ENCODE measurements at places on chromosomes 5 and 9.

DNA sequence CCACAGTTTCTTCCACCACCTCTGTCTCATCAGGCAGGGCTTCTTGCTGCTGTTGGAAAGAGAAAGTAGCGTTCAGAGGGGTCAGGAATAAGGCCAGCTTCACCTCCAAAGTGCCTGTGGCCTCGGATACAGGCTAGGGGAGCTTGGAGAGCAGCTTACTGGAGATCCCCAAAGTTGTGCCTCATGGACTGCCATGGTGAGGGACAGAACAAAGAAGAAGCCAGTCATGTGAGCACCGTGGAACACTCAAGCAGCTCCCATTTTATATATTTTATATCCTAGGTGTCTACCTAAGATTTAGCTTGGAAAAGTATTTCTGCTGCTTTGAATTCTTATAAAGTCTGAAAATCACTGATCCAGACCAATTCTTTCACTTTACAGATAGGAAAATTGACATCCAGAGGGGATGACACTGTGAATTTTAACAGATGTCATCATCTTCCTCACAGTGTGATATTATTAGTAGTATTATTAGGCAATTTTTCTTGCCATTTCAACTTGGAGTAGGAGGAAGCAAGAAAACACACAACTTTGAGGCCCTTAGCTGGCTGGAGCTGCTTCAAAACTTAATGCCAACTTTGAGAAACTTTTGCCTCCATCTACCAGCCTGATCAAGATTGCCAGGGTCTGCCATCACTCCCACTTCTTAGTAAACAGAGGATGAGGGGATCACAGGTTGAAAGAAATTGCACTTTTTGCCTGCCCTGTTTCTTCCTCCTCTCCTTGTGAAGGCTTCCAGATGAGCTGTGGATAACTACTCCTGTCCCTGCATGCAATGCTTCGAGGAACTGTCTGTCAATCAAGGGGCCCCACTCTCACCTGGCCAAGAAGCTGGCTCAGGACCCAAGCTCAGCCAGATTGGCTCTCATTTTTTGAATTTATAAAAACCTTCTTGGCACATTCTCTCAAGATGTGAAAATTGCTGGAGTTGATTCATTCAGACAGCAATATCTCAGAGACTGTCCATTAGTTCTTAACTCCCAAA is 11.8 kb downstream of the SPARC start:
- no peak for DNase-seq

DNA sequence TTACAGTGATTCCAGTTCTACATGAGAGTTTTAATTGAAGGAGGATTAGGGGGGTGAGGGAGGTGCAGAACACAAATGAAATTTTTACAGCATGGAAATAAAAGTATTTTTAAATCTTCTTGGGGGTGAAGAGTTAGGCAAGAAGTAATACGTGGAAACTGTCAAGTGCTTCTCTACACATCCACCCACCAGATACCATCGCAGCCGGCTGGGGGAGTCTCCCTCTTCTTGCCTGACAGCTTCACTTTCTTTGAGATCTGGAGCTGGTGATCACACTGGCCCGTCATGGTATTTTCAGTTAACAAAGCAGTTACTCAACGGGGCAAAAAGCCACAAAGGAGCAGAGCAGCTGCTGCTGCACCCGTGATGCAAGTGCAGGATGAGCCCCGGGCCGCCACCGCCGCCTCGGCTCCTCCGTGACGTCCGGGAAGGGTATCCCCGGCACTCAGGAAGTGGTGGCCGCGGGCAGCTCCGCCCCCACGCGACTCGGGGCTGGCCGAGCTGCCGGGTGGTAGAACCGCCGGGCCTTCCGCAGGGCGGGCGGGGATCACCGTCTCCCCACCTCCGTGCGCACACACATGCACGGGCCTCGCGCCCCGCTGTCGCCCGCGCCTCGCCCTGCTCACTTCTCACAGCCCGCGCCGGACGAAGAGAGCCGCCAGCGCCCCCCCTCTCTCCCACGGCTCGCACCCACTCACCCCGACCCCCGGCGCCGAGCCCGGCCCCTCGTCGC is 2.4 kb upstream of the NR4A3 start:
- DNase-seq: peak; percentile 59

DNA sequence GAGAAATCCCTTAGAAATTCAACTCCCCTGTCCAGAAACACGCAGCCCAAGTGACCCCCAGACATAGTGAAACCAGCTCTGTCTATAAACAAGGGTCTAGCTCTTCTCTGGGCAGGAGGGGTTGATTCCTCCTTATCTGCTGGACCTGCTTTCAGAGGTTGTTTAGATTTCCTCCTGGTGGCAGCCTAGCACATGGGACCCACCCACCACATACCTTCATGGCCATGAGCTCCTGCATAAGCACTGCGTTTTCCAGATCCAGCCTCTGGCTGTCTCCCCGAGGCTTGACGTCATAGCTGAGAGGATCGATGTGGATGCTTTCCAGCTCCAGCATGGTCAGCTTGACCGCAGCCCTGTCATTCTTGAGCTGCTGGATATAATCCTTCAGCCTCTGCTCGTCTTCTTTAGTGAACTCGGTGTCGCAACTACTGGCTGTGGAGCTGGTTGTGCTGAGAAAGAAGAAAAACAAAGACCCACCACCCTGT is 77.0 kb downstream of the DCP2 start:
- DNase-seq: no peak

GRCh38 chr5:180777475-180777874 is 25.1 kb downstream of the MGAT1 start:
- DNase-seq: no peak

DNA sequence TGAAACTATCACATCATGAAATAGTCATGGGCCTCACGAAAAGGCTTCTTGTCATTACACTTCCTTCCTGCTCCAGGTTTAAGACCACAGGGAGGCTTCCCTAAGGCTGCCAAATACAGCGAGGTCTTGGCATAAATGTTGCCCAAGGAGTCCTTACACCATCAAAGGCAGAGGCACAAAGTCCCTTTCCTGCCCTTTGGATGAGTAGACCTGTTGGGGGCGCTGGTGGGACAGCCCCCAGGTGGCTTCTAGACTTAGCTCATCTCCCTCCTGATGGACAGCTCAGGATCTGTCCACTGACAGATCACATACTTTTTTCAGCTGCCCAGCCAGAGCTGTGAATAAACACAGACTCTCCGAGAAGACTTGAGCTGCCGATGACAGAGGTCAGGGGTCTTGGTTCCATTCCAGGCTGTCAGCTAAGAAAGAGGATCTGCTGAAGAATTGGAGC is 15.5 kb upstream of the MEGF9 start:
- no peak for DNase-seq

- DNase-seq: no peak
These were observed 26.8 kb upstream of the RASGEF1C start for GRCh38 chr5:180235846-180236245.

- no peak for DNase-seq
These were observed 5.1 kb upstream of the ERGIC1 start for GRCh38 chr5:172828911-172829431.

DNA sequence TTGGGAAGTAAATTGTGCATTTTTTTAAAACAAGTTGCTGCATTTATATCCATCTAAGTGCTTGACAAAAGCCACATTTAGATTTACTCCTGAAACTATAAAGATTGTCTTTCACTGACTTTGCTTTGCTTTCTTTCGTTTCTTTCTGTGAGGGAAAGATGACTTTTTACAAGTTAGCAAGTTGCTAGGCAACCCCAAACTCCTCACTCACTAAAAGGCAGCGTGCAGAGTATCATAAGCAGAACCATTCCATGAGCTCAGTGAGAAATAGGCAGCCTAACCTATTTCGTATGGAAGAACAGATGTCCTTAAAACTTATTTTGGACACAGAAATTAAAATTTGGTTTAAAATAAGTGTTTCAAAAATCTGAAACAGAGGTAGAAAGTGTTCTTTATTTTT is 29.0 kb downstream of the KLF9 start:
- DNase-seq: no peak

GRCh38 chr5:76667495-76667894 is 44.3 kb upstream of the F2RL2 start:
- no peak for DNase-seq

Measured in fibroblast of skin of left quadriceps (primary cell).